Activated CD4-positive, alpha-beta memory T cell treated with anti-CD3 and anti-CD28 coated beads for 36 hours (primary cell): ENCODE measurements at places on chromosomes 13 and 19. TPM values are rescaled to one million over a fixed set of nuclear protein-coding genes. Genes with fewer than 3 reads are reported as not detected.

ADGRE3 gene
- total RNA-seq = not detected

GRCh38 chr13:42271337-42272114 lies 426 bp upstream of the AKAP11 start:
- peak; percentile 96 for DNase-seq

- no peak for DNase-seq
Observed at GRCh38 chr13:49649244-49649962, 21.1 kb downstream of the ARL11 start.

COL4A1 gene
- total RNA-seq = not detected

TMEM150B gene
- not detected for total RNA-seq

IZUMO2 gene
- not detected for total RNA-seq

DNA sequence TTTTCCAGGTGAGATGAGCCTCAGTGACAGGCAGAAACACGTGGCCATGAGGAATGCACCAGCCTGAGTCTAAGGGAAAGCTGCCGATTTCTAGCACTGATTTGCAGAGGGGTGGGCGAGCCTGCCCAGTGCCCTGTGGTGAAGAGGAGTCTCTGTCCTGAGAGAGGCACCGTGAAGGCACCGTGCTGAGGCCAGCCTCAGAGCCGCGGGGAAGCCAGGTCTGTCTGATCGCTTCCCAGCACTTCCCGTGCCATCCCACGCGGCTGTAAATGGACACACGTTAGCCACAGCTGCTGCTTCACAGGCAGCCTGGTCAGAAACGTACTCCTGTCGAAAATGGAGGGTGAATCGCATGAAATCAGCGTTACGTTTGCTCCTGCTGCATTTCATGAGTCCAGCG lies 79.8 kb downstream of the ATP11A start:
- DNase-seq = no peak

- DNase-seq = no peak
Observed at GRCh38 chr13:45989607-45990006, 62.9 kb downstream of the ZC3H13 start.

ZFP28 gene
- 2.9 TPM for total RNA-seq

EVI5L gene
- total RNA-seq = 5.0 TPM

DNA sequence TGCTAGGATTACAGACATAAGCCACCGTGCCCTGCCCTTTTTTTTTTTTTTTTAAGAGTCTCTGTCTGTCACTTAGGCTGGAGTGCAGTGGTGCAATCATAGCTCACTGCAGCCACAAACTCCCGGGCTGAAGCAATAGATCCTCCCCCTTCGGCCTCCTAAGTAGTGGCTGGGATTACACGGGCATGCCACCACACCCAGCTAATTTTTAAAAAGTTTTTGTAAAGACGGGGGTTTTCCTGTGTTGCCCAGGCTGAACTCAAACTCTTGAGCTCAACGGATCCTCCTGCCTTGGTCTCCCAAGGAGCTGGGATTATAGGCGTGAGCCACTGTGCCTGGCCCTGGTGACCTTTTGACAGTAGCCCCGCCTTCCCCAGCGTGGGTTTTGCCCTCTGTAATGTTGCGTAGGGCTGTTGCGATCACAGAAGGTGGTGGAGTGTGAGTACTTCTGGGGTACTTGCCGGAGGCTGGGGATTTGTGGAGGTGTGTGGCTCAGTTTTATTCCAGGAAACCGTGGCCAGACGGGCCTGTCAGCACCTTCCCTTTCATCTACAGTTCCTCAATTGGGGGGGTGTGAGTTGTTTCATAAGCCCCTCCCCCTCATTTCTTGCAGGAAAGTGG lies 11.6 kb upstream of the RETN start:
- peak; percentile 61 for DNase-seq

KIRREL2 gene
- total RNA-seq = 0.78 TPM

- DNase-seq = no peak
Observed at GRCh38 chr13:50228527-50228926, 213.3 kb downstream of the KCNRG start.

DNA sequence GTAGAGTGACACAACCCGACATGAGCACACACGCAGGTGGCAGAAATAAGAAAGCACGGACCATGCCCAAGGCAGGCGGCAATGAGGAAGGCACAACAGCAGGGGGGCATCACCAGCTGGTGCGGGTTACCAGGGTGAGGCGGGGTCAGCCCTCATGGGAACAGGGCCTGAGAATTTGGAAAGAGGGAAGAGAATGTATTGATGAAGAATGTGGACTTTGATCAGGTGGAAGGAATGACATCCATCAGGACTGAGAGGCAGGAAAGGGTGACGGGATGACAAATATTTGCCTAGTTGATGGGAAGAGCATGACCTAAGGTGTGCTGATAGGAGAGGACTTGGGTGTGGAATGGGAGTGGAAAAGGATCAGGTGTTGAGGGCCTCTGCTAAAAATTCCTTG lies 177.5 kb downstream of the ABCC4 start:
- no peak for DNase-seq

PEX11G gene
- 2.1 TPM for total RNA-seq

GRCh38 chr13:59356607-59357006 lies 807.1 kb downstream of the DIAPH3 start:
- no peak for DNase-seq

DNA sequence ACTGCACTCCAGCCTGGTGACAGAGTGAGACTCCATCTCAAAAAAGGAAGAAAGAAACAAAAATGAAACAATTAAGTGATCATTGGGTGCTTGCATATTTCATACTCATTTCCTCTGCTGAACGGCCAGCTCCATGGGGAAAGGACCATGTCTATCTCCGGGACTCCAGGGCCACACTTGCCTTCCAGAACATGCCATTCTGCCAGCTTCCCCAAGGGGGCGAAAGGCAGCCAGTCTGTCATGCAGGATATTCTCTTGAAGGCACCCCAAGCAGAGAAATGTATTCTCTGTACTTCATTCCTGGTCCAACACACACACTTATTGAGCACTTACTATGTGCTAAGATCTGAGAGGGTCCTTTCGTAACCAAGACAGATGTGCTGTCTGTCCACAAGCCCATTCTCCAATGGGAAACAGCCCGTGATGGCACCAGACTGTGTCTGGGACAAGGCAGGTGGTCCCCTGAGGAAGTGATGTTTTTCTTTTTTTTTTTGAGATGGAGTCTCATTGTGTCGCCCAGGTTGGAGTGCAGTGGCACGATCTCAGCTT lies 10.2 kb upstream of the CARM1 start:
- peak; percentile 62 for DNase-seq

DNA sequence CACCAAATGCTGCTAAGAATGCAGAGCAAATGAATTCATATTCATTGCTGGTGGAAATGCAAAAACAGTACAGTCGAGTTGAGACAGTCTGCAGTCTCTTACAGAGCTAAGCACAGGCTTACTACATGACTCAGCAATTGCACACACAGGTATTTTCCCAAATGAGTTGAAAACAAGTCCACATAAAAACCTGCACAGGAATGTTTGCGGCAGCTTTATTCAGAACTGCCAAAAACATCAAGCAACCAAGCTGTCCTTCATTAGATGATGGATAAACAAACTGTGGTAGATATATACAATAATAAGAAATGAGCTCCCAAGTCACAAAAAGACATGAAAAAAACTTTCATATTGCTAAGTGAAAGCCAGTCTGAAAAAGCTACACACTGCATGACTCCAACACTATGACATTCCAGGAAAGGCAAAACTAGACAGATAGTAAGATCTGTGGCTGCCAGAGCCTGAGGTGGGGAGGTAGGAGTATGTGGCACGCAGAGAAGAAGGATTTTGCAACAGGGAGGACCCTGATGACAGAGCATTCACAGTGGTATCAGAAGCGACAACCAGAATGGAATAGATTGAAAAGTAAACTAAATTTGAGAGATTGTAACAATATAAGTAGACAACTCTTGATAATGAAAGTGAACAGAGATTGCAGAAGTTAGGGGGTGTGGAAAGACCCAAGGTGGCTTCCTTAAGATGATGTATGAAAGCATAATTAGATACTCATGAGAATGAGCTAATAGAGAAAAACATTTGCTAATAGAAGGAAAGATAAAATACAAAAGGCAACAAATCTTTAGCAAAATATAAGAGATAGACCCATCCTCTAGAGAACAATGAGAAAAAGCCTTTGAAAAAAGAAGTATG lies 52.7 kb downstream of the TSC22D1 start:
- DNase-seq = no peak

- no peak for DNase-seq
Observed at GRCh38 chr13:109883181-109884180, 97.1 kb upstream of the IRS2 start.

GRCh38 chr13:46267166-46267565 lies 55.4 kb downstream of the LRRC63 start:
- no peak for DNase-seq
